ENCODE measurements at places on chromosomes 3 and 15.

GRCh38 chr15:73792415-73792814 is 39.3 kb upstream of the INSYN1 start:
- no peak overlapping the region for H3K4me3 ChIP-seq
- H3K36me3 ChIP-seq = no peaks in the 10 kb centered on the region
- no peak for DNase-seq
- H3K27me3 ChIP-seq = no peaks in the 10 kb centered on the region
- H3K4me1 ChIP-seq = peaks cover 2% of the 10 kb centered on the region
- no peak overlapping the region for H3K27ac ChIP-seq

DNA sequence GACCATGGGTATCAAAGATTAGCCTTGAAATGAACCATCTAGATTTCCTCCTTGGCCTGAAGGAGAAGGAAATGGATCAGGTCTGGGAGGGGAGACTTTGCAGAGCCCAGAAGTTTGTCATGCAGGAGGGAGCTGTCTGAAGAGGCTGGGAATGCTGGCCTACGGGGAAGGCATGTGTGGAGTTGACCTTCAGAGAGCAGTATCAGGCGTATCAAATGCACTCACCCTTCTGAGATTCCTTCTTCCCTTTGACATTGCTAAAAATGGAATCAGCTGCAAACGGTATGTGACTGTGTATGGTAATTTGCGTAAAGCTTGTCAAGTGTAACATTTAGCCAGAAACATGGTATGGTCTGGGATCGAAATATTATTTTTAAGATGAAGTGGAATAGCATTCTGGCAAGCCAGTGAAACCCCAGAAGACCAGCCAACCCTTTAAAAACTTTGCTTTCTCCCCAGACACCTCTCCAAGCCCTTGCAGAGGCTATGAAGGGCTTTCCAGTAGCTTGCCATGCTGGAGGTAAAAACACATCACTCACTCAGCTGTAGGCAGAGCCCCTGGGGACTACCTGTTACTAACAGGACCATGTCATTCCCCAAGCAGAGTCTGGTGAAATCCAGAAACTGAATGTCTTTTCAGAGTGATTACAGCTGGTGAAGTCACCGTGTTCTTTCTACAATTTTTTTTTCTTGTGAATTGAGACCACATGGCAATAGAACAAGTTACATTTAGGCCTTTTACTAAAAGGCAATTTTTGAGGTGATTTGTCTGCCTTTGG is 174.7 kb upstream of the SLC24A5 start:
- H3K36me3 ChIP-seq = no peaks in the 10 kb centered on the region
- H3K4me1 ChIP-seq = peaks cover 7% of the 10 kb centered on the region
- H3K27me3 ChIP-seq = no peaks in the 10 kb centered on the region
- DNase-seq = no peak
- H3K4me3 ChIP-seq = no peak overlapping the region

- no peak for DNase-seq
- no peak overlapping the region for H3K27ac ChIP-seq
- no peak overlapping the region for H3K4me3 ChIP-seq
Measured at GRCh38 chr15:43249699-43250203, 17.0 kb downstream of the TGM5 start.

GRCh38 chr3:157182879-157183278 is 22.9 kb upstream of the CCNL1 start:
- DNase-seq = no peak
- H3K4me3 ChIP-seq = no peak overlapping the region
- H3K36me3 ChIP-seq = peaks cover under 1% of the 10 kb centered on the region
- no peaks in the 10 kb centered on the region for H3K27me3 ChIP-seq
- H3K4me1 ChIP-seq = no peaks in the 10 kb centered on the region

DNA sequence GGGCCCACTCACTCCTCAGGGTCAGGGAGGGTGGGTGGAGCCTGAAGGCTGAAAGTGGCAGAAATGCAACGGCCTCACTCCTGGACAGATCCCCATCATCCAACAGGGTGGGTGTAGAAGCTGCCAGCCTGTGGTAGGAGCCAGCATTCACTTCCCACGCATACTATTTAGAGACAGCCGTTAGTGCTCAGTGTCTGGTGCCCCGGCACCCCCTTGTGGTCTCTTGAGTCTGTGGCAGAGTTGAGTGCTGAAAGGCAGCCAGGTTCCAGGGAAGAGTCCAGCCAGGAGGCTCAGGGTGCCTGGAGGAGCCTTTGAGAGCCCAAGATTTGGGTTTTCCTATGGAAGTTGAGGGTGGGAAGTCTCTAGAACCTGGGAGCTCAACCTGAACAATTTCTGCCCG is 2.1 kb upstream of the GNAT1 start:
- peaks cover 6% of the 10 kb centered on the region for H3K4me1 ChIP-seq
- H3K36me3 ChIP-seq = no peaks in the 10 kb centered on the region
- peaks cover 16% of the 10 kb centered on the region for H3K27me3 ChIP-seq
- no peak overlapping the region for H3K4me3 ChIP-seq
- H3K27ac ChIP-seq = no peak overlapping the region
- DNase-seq = peak; percentile 89
